ENCODE measurements at places on chromosomes 7 and 10.

DNA sequence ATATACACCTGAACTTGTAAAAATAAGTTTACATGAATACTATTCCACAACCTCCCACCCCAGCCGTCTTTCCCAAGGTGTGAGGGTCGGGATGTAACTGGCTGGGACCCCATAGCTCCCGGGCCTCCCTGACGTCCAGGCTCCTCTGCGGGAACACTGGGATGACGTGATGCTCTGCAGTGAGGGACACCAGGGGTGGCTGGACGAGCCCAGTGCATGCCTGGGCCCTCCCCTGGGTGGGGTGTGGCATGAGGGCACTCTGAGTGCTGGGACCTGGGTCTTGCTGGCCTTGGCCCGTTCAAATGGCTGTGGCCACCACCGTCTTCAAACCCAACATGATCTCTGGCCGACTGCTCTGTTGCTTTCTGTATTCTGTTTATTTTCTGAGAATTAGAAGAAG is 182.4 kb downstream of the DNAJB6 start:
- DNase-seq = no peak
- no peaks in the 10 kb centered on the region for H3K4me1 ChIP-seq
- H3K36me3 ChIP-seq = no peaks in the 10 kb centered on the region
- peaks cover 45% of the 10 kb centered on the region for H3K27me3 ChIP-seq
- no peak overlapping the region for H3K27ac ChIP-seq
- no peak overlapping the region for H3K4me3 ChIP-seq

- no peak overlapping the region for H3K4me3 ChIP-seq
- no peaks in the 10 kb centered on the region for H3K27me3 ChIP-seq
- no peaks in the 10 kb centered on the region for H3K36me3 ChIP-seq
- no peaks in the 10 kb centered on the region for H3K4me1 ChIP-seq
- no peak overlapping the region for H3K27ac ChIP-seq
Observed at GRCh38 chr10:111493024-111493625, 416.3 kb downstream of the ADRA2A start.

GRCh38 chr7:84060000-84060399 is 134.6 kb downstream of the SEMA3A start:
- H3K27me3 ChIP-seq = no peaks in the 10 kb centered on the region
- H3K4me3 ChIP-seq = no peak overlapping the region
- no peak overlapping the region for H3K27ac ChIP-seq
- H3K4me1 ChIP-seq = no peaks in the 10 kb centered on the region

GRCh38 chr7:140042386-140042670 is 20.4 kb downstream of the PARP12 start:
- no peak overlapping the region for H3K4me3 ChIP-seq
- H3K36me3 ChIP-seq = peaks cover 25% of the 10 kb centered on the region
- H3K27ac ChIP-seq = no peak overlapping the region
- DNase-seq = no peak

- H3K4me1 ChIP-seq = no peaks in the 10 kb centered on the region
- DNase-seq = no peak
- no peaks in the 10 kb centered on the region for H3K36me3 ChIP-seq
- no peak overlapping the region for H3K27ac ChIP-seq
Observed at GRCh38 chr10:77117501-77117900, 520.1 kb downstream of the KCNMA1 start.

DNA sequence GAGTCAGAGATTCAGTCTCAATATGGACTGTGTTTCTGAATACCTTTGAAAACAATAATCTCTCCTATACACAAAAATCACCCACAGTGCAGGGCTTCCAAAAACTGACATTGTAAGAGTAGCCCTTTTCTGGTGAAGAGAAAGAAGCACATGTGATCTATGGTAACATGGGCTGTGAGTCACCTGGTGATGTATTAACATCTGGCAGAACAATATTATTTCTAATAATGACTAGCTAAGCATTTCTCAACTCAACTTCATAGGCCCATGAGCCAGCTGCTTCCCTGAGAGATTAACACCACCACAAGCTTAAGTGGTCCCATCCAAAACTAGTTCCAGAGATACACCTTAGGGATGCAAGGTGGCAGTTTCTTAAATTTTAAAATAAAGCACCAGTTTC is 331.0 kb upstream of the NRP1 start:
- no peak overlapping the region for H3K27ac ChIP-seq
- H3K36me3 ChIP-seq = no peaks in the 10 kb centered on the region
- DNase-seq = no peak
- H3K4me1 ChIP-seq = no peaks in the 10 kb centered on the region

- no peak for DNase-seq
- H3K4me1 ChIP-seq = no peaks in the 10 kb centered on the region
- H3K27ac ChIP-seq = no peak overlapping the region
- H3K4me3 ChIP-seq = no peak overlapping the region
- H3K36me3 ChIP-seq = no peaks in the 10 kb centered on the region
- H3K27me3 ChIP-seq = no peaks in the 10 kb centered on the region
Observed at GRCh38 chr10:128985036-128985435, 482.0 kb upstream of the MGMT start.

GRCh38 chr10:33277135-33277536 is 57.3 kb downstream of the NRP1 start:
- no peaks in the 10 kb centered on the region for H3K27me3 ChIP-seq
- H3K4me3 ChIP-seq = no peak overlapping the region
- H3K36me3 ChIP-seq = no peaks in the 10 kb centered on the region
- H3K27ac ChIP-seq = peak overlapping the region; percentile 66
- peak; percentile 65 for DNase-seq

DNA sequence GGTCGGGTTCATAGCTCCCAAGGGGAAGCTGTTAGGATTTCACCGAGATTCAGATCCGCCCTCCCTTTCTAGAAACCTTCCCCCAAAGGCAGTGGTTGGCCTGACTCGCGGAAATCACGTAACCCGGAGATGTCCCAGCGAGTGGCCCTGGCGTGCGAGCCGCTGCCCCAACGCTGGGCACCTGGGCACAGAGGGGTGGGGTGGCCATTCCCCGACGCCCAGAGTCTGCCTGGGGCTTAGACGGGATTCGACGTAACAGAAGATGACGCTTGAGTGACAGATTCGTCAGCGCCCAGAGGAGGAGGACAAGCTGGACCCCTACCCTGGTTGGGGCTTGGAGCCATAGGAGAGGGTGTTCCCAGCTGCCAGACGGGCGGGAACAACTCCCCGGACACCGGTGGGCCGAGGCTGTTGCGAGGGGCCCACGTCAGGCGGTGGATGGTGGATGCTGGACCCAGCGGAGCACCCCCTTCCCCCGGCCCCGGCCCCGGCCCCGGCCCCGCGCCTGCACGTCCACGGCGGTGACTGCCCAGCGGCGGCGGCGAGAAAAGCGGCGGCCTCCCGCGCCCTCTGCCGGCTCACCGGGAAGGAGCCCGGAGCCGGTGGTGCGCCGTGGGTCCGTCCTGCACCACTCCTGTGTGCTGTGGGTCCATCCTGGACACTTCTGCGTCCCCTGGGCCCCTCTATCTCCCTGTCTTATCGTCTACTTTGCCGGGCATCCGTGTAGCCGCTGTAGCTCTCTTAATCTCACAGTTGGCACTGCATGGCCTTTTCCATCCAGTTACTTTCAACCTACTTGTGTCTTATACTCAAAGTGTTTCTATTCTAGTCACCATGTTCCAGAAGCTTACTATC is 35.4 kb upstream of the KNDC1 start:
- H3K4me1 ChIP-seq = no peaks in the 10 kb centered on the region
- no peaks in the 10 kb centered on the region for H3K36me3 ChIP-seq
- H3K27ac ChIP-seq = no peak overlapping the region
- no peak for DNase-seq

- H3K27ac ChIP-seq = no peak overlapping the region
- H3K4me3 ChIP-seq = no peak overlapping the region
- no peaks in the 10 kb centered on the region for H3K36me3 ChIP-seq
- DNase-seq = no peak
Observed at GRCh38 chr7:53672681-53673080, 637.2 kb downstream of the POM121L12 start.

- H3K4me1 ChIP-seq = peaks cover 3% of the 10 kb centered on the region
- H3K4me3 ChIP-seq = no peak overlapping the region
- no peak overlapping the region for H3K27ac ChIP-seq
- no peak for DNase-seq
- no peaks in the 10 kb centered on the region for H3K36me3 ChIP-seq
Observed at GRCh38 chr10:74889662-74889998, 63.2 kb downstream of the KAT6B start.

DNA sequence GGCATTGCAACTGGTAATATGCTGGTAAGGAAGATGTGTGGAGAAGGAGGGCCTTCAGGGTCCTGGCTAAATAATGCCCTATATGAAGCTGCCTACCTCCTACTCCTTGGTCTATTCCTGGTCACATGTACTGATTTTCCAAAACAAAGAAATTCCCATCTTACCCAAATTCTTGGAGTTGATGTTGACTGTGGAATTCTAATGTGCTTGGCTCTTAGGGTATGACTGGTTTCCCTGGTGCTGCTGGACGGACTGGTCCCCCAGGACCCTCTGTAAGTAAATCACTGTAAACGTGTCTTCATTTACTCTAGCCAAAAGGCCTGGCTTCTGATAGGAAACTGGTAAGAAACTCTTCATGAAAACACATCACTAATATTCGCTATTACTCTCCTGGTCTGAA is 27.0 kb downstream of the COL1A2 start:
- peaks cover 99% of the 10 kb centered on the region for H3K36me3 ChIP-seq
- H3K4me1 ChIP-seq = no peaks in the 10 kb centered on the region
- H3K27ac ChIP-seq = peak overlapping the region; percentile 71
- H3K27me3 ChIP-seq = no peaks in the 10 kb centered on the region
- DNase-seq = no peak

DNA sequence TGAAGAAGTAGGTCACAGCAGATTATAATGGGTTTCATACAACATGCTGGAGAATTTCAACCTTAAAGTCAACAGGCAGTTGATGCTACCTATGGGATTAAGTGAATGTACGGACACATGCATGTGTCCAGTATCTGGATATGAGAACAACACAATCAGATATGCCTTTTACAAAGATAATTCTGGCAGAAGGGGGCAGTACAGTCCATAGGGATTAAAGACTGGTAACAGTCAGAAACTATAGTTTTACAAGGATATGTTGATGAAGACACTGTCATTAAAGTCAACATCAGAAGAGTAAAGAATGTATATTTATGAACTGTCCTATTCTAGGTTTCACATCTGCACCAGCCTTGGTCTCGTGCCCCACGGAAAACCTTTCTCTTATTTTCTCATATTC is 41.5 kb downstream of the ANKMY2 start:
- H3K4me3 ChIP-seq = no peak overlapping the region
- no peaks in the 10 kb centered on the region for H3K4me1 ChIP-seq
- DNase-seq = no peak
- no peaks in the 10 kb centered on the region for H3K27me3 ChIP-seq
- H3K27ac ChIP-seq = no peak overlapping the region

DNA sequence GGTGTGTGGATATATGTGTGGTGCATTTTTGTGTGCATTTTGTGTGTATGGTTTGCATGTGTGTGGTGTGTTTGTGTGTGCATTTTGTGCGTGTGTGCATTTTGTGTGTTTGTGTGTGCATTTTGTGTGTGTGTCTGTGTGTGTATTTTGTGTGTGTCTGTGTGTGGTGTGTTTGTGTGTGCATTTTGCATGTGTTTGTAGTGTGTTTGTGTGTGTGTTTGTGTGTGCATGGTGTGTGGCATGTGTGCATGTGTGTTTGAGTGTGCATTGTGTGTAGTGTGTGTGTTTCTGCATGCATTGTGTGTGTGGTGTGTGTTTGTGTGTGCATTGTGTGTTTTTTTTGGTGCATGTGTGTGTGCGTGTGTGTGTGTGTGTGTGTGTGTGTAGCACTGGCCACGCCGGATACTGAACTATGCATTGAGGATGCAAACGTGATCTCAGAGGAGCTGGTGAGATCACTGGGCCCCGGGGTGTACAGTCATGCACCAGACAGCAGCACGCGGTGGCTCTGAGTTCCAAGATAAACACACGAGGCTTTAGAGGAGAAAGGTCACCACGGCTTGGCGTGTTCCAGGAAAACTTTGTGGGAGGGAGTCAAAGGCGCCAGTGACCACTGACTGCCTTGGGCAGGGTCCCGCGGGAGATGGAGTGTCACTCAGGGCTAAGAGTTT is 106.6 kb upstream of the SHH start:
- H3K4me1 ChIP-seq = peaks cover 4% of the 10 kb centered on the region
- H3K27me3 ChIP-seq = no peaks in the 10 kb centered on the region
- H3K4me3 ChIP-seq = no peak overlapping the region

DNA sequence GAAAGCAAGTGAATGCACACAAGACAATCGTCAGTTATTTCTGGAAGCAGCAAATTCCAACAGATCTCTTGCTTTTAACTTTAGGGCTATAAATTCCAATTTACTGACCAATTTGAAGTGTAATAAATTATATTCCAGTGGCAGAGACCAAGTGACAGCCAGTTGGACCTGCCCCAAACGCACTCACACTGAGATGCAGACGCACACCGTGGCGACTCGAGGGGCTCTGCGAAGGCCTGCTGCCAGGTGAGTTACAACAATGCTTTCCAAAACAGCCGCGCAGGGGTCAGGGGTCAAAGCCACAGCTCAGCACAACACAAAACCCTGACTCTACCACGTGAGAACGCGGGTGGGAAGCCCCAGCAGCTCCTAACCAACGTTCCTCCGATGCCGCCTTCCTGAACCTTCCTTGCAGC is 97.4 kb downstream of the ZRANB1 start:
- DNase-seq = no peak
- H3K4me3 ChIP-seq = peak overlapping the region; percentile 20

GRCh38 chr7:140263277-140263676 is 86.5 kb upstream of the KDM7A start:
- DNase-seq = no peak
- peaks cover 15% of the 10 kb centered on the region for H3K27me3 ChIP-seq
- H3K4me1 ChIP-seq = peaks cover 7% of the 10 kb centered on the region
- no peak overlapping the region for H3K27ac ChIP-seq

DNA sequence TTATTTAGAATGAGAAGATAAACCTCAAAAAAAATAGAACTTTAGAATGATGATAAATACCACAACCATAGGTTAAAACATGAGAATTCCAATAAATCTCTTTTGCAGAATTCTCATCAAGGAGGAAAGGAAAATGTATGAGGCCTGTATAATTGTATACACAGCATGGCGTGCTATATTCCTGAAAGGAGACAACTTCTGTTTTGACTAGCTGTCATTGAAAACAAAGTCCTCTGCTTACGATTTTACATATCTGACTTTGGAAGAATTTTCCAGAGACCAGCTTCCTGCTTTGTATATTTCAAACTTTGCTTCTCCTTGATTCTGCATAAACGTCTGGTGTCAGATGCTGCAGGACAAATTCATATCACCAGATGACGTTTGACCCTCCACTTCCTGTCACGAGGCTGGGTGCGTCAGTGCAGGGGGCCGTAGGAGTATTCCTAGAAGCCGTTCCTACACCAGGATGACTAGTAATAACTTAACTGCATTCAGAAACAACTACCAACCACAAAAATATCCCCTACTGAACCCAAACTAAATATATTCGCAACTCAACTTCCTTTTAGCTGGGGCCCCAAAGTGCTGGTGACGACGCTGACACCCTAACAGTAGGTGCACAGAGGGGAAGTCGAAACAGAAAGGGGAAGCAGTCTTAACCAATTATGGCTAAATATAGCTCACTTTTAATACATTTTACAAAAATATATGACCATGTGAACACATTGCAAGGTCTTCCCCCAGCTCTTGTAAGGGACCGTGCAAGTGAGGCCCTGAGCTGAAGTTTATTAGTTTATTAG is 178.6 kb upstream of the INHBA start:
- peak; percentile 76 for DNase-seq
- no peaks in the 10 kb centered on the region for H3K36me3 ChIP-seq
- H3K27ac ChIP-seq = no peak overlapping the region
